ENCODE measurements at places on chromosomes 2 and 18.
A peak's percentile ranks its signal among the peaks of the same experiment; 100 is the strongest.

GRCh38 chr2:71546275-71546638 is 92.9 kb downstream of the DYSF start:
- DNase-seq = no peak

GRCh38 chr2:44443517-44443916 is 81.8 kb downstream of the CAMKMT start:
- DNase-seq = no peak

GRCh38 chr2:88239781-88240180 is 69.6 kb downstream of the THNSL2 start:
- no peak for DNase-seq

DNA sequence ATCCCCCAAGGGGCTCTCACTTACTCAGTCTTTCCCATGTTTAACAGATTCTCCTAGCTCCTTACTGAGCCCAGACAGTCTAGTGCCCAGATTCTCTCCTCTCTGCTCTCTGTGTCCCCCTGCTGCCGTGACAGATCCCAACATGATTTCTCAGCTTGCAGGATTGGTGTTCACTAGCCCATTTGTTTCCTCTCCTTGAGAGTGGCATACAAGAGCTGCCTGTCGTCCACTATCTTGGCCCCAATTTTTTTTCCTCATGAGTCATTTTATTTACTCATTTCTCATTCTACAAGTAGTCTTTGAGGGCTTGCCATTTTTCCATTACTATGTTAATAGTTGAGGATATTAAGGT is 199.9 kb upstream of the FN1 start:
- DNase-seq = no peak

DNA sequence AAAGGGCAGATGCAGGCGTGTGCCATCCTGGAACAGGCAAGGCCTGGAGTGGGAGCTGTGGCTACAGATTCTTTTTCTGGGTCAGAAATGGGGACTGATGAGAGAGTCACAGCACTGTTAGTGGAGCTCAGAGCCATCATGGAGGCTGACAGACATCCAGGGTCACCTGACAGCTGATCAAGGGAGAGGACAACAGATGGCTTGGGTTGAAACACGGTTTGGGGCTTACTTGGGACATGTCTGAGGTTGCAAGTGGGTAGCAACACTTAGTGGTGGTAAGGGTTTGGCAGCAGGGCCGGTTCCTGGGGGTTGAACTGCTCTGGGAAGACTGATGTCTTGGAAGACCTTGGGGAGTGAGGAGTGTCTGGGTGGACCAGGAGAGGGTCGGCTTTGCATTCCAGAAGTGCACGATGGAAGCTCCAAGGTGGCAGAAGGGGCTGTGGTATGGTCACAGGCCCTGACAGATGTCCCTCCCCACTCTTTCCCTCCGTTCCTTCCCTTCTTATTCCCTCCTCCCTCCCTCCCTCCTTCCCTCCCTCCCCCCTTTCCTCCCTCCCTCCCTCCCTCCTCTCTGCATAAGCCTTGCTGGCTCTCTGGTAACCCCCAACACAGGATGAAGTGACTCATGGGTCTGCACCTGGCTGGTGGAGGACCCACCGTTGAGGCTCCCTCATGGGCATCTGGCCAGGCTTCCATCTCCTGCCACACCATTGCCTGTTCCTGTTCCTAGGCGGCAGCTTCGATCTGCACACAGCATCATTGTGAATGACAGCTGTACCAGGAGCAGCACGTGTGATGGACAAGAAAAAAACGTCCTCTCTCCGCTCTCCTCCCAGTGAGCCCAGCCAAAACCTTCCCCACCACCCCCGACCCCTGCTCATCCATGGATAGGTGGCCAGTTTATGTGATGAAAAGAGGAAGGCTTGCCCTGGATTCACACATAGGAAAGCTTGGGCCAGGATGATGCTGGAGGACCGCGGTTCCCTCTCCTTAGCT is 63.8 kb upstream of the RPL31 start:
- no peak for DNase-seq

- DNase-seq = peak; percentile 65
These were observed at the start of gene ONECUT2 for GRCh38 chr18:57434536-57435494. Gene ONECUT2, plus strand, starts transcription at chr18:57435374. Its CDS starts 343 bp downstream, at chr18:57435717.

DNA sequence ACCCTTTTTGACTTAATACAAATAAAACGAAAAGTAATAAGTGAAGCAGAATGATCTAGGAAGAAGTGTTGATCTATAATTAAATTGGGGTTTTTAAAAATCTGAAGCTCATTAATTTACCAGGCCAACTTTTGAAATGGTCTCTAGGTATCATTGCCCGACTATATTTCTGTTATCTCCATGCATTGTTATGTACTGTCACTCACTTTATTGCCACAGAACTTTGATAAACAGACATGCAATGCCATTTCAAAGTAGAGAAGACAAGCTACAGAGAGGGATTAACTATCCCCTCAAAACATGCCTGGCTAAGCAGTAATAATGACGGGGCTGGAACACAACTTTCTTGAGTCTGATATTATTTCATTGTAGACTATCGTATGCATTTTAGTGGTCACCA is 147.6 kb upstream of the ITGA4 start:
- DNase-seq = no peak

DNA sequence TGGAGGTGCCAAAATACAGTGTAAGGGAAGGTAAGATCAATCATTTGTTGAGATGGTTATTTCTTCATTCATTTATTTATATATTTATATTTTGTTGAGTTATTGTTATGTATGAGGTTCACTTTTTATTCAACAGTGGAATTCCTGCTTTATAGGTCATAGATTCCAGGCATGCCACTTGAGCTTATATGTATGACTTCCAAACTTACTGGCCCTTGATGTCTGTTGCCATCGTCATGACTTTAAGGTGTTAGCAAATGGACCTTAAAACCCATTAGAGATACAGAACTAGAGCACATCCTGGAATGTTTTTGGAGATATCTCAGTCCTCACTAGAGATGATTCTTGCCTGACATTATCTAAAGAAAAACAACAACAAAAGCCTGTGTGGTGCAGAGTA is 25.9 kb downstream of the CCDC85A start:
- no peak for DNase-seq

- no peak for DNase-seq
These were observed 1.6 kb downstream of the PDCD1 start for GRCh38 chr2:241857041-241857541.

DNA sequence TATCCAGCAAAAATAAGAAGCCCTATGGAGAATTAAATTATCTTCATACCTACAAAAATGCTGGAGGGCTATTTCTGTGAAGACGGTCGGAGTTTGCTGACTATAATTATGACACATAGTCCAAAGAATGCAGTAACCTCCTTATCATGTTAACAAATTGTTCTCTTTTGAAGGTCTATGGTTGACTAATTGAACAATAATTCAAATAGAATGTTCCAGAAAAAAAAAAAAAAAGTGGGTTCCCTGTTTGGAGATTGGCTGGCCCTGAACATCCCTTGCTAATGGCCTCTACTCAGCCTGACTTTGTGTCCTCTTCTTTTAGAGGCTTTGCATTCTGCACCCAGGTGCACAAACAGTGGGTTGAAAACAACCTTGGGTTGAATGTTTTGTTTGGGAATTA is 82.8 kb upstream of the CCBE1 start:
- DNase-seq = no peak

DNA sequence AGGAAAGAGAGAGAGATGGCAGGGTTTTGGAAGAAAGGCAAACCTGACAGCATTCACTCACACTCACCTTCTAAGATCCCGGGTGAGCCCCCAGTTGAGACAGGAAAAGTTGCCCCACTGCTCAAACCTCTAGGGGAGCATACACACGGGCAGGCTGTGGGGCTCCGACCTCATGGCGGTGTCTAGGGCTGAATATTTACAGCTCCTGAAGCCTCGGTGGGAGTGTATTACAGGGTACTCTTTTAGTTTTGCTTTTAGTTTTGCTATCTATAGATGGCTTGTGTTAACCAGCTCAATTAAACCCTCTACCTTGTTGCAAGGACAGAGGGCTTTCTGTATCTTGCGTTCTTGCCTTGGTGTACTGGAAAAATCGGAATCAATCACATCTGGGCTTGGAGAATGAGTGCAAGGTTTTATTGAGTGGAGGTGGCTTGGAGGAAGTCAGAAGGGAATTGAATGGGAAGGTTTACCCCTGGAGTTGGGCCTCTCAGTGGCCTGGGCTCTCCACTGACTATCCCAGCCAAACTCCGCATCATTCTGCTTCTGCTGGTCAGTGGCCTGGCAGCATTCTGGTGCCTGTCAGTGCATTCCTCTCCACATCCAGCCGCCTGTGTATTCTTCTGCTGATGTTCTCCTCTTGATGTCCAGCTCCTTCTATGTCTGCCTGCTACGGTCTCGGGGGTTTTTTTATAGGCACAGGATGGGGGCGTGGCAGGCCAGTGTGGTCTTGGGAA is 10.1 kb upstream of the IFIH1 start:
- DNase-seq = peak; percentile 24

GRCh38 chr2:222594679-222595078 is 61.2 kb downstream of the FARSB start:
- no peak for DNase-seq

DNA sequence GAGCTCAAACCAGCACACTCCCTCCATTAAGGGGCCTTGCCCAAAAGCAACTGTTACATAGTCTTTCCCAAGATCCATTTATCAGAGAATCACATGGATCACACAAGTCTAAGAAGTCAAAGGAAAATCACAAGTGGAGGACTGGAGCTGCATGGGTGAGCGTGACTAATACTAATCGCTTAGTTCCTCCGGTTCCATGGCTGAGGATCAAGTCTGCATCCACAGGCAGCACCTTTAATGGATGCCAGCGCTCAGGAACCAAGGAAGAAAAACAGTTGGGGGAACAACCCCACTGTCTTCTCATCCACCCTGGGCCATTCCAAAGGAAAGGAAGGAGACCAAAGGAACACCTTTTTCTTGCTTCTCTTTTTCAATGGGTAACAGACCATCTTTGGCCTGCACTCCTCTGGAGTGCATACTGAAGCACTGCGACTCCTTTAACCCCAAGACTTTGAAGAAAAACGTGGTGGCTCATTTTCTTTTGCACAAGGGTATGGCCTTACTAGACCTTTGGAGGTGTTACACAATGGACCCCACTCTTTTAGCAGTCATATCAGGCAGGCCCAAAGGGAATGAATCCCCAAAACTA is 9.2 kb upstream of the WDR33 start:
- no peak for DNase-seq

GRCh38 chr18:54671291-54671881 is 80.3 kb downstream of the DYNAP start:
- no peak for DNase-seq

DNA sequence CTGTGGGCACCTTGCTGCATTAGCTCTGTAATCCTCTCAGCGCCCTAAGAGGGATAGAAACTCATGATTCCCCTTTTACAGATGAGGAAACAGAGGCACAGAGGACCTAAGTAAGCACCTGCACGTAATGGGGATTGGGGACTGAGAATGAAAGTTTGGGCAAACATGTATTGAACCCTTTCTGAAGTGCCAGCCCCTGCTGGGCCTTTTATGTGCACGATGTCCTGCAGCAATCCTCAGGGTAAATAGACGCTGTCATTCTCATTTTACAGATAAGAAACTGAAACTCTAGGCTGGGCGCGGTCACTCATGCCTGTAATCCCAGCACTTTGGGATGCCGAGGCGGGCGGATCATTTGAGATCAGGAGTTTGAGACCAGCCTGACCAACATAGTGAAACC is 117.4 kb downstream of the STPG4 start:
- DNase-seq = no peak

GRCh38 chr2:68237404-68237803 is 14.9 kb downstream of the PPP3R1 start:
- DNase-seq = no peak

DNA sequence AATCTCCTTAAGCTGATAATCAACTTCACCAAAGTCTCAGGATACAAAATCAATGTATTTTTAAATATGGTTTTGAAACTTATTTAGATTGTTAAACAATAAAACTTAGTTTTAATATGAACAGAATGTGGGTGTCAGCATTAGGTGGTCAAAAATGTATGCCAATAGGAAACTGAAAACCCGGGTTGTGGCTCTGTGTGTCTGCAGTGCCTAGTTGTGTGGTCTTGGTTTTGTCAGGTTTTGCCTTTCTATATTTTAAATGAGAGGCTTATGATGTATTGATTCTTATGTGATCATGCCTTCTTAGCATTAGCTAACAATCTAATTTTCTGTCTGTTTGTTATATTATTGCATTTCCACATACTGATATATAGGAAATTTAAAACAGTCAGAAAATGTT is 227.8 kb downstream of the ZNF407 start:
- no peak for DNase-seq

All from activated naive CD4-positive, alpha-beta T cell treated with anti-CD3 and anti-CD28 coated beads, Interleukin-2, amount 10 ng/mL, durations not matched to agents 7 days and 5 days (primary cell).